ENCODE measurements at places on chromosomes 7 and 10. TPM values are rescaled to one million over a fixed set of nuclear protein-coding genes. Genes with fewer than 3 reads are reported as not detected.

Gene CPN1
- total RNA-seq = not detected

Gene SFTPA1
- total RNA-seq = not detected

Gene HOXA13
- total RNA-seq = 0.14 TPM

Gene SPDYE2B
- total RNA-seq = not detected

Gene EIF3B
- 150 TPM for total RNA-seq

Gene PON1
- total RNA-seq = not detected

Gene CCDC136
- total RNA-seq = 29.3 TPM

Gene H2BK1
- not detected for total RNA-seq

Gene INMT
- 137 TPM for total RNA-seq

Gene AEBP1
- 1,006 TPM for total RNA-seq

Gene ZPBP
- total RNA-seq = not detected

Gene SUMF2
- 102 TPM for total RNA-seq

Gene ZNF365
- 6.4 TPM for total RNA-seq

Gene PTN
- total RNA-seq = 12.5 TPM

Gene STRIP2
- total RNA-seq = not detected

Gene SPDYE6
- not detected for total RNA-seq

Gene ADCY1
- 0.14 TPM for total RNA-seq

Gene AIFM2
- total RNA-seq = 17.1 TPM

Gene CLCN1
- total RNA-seq = 0.68 TPM

Gene CASP2
- total RNA-seq = 12.3 TPM

Gene DNA2
- 5.1 TPM for total RNA-seq

Gene CRHR2
- not detected for total RNA-seq

Gene SSMEM1
- total RNA-seq = not detected

Gene HOGA1
- total RNA-seq = 12.3 TPM

Gene ITPRID1
- total RNA-seq = not detected

Gene ZNF800
- total RNA-seq = 45.9 TPM

Gene GIMAP8
- 13.4 TPM for total RNA-seq

Gene CYP2C19
- total RNA-seq = not detected

Gene TMEM213
- not detected for total RNA-seq

Gene ZNF716
- not detected for total RNA-seq

Gene TMEM184A
- not detected for total RNA-seq

All from thoracic aorta (tissue), 2 donors.